Caudate nucleus (tissue), 63 donors: ENCODE measurements at places on chromosomes 16 and 17.

DNA sequence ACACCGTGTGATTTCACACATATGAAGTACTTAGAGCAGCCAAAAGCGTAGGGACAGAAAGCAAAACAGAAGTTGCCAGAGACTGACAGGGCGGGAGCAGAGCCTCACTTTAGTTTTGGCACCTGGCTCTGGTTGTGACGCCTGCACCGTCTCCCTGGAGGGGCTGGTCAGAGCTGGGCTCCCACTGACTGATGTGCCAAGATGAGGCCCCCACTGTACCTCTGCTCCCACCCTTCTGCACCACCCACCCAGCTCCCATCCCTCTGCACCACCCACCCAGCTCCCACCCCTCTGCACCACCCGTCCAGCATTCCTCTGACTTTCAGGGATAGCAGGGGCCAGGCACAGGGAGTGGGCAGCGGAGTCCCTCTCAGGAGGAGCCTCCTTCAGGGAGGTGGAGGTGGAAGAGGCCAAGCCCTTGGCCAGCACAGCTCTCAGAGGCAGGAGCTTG is 3.2 kb upstream of the PRSS21 start:
- DNase-seq = no peak

GRCh38 chr17:49031965-49032928 is 35.1 kb downstream of the IGF2BP1 start:
- DNase-seq = peak; percentile 18

DNA sequence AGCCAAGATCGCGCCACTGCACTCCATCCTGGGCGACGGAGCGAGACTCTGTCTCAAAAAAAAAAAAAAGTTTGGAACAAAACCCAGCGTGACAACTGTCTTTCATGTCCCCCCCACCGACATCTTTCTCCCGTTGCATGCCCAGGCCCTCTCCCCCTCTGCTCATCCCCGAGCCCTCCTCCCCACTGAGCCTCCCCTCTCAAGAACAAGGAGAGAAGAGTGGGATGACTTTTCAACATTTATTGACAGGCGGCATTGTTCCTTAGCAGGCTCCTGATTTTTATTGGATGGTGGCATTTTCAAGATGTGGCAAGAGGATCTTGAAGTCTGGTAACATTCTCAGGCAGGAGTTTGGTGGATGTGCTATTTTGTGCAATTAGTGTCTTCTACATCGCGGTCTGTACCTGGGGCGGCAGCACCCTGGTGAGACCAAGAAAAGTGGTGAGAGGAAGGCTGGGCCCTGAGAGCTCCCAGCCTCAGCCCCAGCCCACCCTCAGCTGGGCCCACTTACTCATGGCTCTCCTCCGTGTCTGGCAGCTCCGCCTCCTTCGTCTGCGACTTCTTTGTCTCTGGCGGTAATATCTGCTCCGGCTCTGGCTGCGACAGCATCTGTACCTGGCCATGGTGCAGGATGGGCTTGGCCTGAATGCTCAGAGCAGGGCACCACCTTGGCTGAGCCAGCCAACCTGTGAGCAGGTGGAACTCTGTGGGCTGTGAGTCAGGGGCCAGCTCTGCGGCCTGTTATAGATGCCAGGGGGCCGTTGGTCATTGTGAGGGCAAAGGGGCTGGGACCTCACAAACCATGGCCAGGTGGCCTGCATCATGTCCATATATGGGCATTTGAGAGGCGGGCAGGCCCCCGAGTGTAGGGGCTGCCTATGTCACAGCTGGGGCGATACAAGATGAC is at the start of gene PRM1:
TSS of gene PRM1 (minus strand) at position 715 of the 907 bp plus-strand sequence. CDS start at position 623, 92 bp downstream.
- DNase-seq = no peak

DNA sequence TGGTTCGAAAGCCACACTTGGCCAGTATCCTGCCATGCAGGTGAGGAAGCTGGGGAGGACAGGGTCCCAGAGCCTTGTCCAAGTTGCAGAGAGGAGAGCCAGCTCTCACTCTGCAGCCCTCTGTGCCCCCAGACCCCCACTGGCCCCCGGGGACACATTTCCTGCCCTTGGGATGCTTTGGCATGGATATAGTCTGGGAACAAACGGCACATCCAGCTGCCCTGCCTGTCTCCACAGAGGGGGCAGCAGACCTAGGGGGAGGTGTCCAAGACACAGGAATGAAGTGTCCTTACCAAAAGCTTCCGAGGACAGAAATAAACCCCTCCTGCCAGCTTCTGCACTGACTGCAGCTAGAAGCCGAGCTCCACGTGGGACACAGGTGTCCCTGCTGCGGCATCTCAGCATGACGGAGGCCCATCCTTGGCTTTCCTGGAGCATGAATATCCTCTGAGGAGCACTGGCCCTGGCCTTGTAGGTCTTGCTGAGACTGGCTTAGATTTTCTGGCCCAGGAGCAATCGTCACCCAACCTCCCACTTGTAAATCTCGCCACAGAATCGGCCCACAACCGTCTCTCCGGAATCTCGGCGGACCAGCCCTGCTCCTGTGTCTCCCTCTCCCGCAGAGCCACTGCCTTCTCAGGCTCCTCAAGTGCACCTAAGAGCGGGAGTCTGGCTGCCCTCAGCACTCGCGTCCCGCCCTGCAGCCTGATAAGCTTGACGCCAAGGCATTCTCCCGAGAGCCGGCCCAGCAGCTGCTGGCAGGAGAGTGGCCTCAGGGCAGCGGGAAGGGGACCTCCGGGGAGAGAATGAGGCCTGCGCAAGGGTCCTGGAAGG is 1.1 kb upstream of the CAPN15 start:
- no peak for DNase-seq
